ENCODE measurements at places on chromosomes 12 and 14.

DNA sequence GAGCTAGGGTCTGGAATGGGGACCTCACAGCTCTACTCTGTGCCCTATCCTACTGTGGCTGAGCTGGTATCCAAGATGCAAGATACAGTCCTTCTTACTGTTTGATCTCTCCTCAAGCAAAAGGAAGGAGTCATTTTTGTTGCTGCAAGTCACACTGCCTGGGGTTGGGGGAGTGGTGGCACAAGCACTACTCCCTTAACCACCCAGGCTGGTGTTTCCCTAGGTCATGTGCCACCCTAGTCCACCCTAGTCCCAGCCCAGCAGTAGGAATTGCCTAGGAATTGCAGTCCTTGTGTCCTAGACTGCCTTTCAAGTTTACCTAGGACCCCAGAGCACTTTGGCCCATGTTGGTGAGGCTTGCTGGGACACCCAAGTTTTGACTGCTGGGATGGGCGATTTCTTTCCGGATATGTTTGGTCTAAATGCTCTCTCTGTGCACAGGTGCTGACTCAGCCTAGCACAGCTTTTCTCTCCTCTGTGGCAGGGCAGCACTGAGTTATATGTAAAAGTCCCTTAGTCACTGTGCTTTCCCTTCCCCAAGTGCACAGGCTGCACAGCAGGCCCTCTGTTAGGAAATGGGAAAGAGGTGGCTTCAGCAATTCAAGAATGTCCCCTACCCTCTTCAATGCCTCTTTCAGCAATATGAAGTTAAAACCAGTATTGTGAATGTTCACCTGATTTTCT is 54.9 kb downstream of the SLC6A15 start:
- no peak for DNase-seq

GRCh38 chr14:77947372-77947771 is 147.5 kb downstream of the ADCK1 start:
- DNase-seq = no peak

DNA sequence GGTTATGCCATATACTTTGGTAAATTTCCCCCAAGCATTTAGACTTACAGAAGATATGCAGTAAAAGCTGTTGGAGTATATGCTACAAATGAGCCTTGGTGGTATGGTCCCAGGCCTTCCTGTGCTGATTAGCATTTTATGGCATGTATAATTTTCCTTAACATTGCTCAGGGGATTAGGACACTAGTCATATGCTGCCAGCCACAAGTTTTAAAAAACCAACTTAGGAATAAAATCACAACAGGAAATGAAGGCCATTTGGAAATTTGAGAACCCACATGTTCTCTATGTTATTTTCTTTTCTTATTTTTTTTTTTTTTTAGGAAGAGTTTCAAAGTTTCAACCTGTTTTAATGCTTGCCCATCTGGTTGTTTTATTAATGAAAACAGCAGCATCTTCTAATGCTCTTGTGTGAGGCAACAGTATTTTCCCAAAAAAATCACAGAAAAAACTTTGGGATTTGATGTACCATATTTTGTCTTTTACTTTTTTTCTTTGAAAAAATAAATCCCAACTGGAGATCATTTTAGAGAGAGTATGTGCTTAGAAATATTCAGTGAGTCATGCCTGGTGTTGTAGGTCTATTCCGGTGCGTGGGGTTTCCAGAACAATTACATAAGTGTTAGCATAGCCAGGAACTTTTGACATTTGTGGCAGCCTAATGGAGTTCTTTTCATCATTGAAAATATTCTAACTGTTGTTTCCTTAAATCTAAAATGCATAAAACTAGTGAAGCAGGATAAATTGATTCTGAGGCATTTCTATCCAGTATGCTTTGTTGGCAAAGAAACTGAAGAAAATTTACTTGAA is 21.7 kb upstream of the DUSP6 start:
- no peak for DNase-seq

GRCh38 chr12:58384196-58384595 is 442.8 kb downstream of the ATP23 start:
- DNase-seq = no peak
